Left ventricle myocardium superior (tissue), 1 donor: ENCODE measurements at places on chromosomes 13 and 19. TPM values are rescaled to one million over a fixed set of nuclear protein-coding genes. Genes with fewer than 3 reads are reported as not detected.

- no peak for DNase-seq
These were observed 6.1 kb downstream of the IL4I1 start for GRCh38 chr19:49890349-49891311.

DNA sequence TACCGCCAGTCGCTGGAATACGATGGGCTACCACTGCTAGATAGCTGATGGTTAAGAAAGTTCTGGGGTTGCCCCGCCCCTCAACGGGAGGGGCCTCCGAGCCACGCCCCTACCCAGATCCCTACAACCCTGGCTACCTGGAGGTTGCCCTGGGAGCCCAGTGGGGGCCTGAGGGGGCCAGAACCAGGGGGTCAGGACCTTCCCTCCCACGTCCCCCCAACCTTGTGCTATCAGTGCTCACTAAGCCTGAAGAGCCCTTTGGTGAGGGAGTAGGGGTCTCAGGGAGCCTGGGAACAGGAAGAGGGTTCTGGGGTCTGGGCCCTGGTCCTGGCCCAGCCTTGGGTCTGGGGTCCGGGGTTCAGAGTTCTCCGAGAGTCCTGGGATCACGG lies 8.9 kb downstream of the OCEL1 start:
- DNase-seq: peak; percentile 70

DNA sequence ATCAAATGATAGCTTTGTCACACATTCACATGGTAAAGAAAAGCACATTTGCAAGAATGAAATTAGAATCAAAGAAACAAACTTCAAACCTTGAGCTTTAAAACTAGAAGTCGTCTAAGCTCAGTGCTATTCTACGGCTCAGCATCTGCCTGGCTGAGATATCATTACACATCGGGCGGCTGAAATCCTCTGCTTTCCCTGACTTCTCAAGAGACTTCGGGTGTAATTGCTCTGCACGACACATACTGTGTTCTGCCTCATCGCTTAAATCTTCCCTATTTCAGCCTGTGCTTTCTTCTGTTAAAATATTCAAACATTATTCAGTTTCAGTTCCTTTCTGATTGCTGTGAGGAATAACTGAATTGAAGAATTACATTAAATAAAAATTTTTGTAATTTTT lies 265.3 kb downstream of the NALCN start:
- no peak for DNase-seq

GRCh38 chr19:3618144-3618810 lies 8.3 kb downstream of the CACTIN start:
- peak; percentile 84 for DNase-seq

- DNase-seq: no peak
These were observed 86.3 kb downstream of the PCCA start for GRCh38 chr13:100175078-100175802.

DNA sequence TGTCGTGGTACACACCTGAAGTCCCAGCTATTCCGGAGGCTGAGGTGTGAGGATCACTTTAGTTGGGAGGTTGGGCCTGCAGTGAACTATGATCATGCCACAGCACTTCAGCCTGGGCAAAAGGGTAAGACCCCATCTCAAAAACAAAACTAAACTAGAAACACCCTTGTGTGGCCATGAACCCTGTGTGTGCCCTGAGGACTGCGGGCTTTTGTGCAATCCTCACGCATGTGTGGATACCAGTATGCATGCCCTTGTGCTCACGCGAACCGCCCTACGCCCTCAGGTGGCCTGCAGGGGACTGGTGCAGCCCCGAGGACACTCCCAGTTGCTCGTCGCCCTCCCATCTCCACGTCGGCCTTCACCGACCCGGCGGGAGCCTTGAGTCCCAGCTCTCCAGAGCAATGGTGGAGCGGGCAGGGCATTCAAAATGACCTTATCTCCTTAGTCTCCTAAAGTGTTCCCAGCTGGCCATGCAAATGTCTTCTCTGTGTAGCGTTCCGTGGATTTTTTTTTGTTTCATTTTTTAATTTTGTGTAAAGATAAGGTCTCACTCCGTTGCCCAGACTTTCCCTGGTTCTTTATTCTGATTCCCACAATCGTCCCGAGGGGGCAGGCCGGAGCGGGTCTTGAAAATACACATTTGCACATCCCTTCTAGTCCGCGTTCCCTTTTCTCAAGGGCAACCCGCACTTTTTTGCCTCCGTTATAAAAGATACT lies 868 bp upstream of the EGLN2 start:
- DNase-seq: peak; percentile 79

DNA sequence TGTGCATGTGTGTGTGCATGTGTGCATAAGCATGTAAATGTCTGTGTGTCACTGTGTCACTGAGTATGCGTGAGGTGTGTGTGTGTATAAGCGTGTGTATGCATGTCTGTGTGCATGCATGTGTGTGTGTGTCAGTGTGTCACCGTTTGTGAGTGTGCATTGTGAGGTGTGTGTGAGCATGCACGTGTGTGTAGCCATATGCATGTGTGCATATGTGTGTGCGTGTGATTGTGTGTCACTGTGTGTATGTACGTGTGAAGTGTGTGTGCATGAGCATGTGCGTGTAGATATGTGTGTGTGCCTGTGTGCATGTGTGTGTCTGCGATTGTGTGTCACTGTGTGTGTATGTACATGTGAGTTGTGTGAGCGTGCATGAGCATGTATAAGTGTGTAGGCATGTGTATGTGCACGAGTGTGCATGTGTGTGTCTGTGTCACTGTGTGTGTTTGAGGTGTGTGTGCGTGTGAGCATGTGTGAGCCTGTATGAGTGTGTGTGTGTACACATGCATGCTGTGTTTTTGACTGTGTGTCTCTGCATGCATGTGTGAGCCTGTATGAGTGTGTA lies 144.5 kb downstream of the NALCN start:
- DNase-seq: no peak

GRCh38 chr19:4267101-4267900 lies 11.8 kb upstream of the SHD start:
- DNase-seq: peak; percentile 68

DNA sequence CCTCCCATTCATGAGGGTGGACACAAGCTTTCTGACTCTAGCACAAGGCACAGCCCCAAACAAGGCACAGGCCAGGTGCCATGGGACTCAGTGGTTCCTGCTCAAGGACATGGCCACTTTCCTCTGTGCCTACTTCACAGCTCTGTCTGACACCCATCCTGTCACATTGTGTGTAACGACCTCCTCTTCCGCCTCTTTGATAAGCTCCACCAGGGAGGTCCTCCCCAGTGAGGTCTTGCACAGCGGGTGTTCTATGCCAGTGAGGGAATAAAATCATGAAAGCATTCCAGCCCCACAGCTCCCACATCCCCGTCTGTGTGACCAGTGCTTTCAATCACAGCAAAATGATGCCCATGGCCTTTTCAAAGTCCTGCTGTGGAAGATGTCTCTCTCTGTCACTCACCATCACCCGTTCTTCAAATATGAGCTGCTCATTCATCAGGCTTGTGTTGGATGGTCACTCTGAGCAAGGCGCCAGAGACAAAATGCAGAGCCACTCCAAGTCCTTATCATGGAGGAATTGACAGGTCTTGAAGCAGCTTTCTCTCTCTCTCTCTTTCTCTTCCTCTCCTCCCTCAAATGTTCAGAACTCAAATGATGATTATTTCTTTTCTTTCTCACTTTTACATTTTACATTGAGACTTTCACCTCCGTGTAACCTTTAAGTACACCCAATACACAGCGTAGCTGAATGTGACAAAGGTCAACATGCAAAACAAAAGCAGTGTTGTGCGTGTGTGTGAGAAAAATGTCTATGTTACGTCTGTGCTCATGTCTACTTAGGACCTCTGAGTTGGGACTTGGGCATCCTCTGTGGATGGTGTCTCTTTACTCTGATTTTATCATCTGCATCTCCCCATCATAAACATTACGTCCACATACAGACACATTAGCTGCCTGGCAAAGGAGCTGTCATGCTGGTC lies 8.0 kb upstream of the SPATA13 start:
- no peak for DNase-seq

DNA sequence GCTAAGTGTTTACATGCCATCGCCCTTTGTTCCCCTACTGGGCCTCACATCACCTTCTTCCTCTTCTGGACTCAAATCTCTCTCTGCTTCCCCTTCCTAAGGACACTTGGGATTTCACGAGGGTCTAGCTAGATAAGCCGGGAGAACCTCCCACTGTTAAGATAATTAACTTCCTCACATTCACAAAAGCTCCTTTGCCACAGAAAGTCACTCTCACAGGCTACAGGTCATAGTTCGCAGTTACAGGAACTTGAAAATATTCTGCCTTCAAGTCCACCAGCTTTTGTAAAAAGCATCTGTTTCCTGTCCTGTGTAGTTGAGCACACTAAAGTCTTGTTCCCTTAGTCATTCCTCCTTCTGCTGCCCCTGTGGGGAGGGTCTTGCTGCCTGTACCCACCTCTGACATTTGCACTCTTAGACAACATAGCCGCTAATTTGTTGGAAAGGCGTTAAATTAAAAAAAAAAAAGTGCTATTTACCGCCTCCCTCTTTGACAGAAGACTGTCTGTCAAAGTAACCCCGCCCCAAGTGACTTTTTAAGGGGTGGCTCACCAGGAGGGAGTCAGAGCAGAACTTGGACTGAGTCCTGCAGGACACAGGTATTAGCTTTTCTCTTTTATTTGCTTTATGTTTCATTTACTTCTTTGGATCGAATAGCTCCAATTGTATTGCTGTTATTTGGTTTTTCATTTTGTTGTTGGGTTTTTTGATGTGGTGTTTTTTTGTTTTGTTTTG lies 26.8 kb upstream of the CEACAM21 start:
- DNase-seq: no peak

Gene F10
- total RNA-seq: 7.1 TPM

Gene ADM5
- total RNA-seq: 0.87 TPM

Gene ZNF813
- total RNA-seq: 1.3 TPM

Gene FFAR2
- total RNA-seq: 0.27 TPM

Gene TEX29
- total RNA-seq: 0.32 TPM
